Stimulated activated CD4-positive, alpha-beta T cell treated with anti-CD3 and anti-CD28 coated beads, Interleukin-15, amount 100 ng/mL, for 48 hours (primary cell): ENCODE measurements at places on chromosomes 6 and 20.

DNA sequence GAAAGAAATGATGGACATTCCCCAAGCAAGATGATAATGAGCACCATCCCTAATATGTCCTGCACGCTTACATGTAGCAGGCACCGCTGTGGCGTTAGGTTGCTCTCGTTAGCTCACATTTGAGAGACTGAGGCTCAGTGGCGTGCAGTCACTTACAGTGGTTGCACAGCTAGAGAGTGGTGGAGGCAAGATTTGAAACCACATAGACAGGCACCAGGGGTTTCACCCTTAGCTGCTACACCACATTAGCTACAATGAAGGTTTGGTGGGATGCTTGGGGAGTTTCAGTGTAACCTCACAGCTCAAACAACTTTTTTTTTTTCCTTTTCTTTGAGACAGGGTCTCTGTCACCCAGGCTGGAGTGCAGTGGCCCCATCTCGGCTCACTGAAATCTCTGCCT, 3.7 kb downstream of the COX4I2 start:
- DNase-seq: no peak

- DNase-seq: no peak
Observed at GRCh38 chr20:18647777-18648176, 59.9 kb downstream of the DTD1 start.

DNA sequence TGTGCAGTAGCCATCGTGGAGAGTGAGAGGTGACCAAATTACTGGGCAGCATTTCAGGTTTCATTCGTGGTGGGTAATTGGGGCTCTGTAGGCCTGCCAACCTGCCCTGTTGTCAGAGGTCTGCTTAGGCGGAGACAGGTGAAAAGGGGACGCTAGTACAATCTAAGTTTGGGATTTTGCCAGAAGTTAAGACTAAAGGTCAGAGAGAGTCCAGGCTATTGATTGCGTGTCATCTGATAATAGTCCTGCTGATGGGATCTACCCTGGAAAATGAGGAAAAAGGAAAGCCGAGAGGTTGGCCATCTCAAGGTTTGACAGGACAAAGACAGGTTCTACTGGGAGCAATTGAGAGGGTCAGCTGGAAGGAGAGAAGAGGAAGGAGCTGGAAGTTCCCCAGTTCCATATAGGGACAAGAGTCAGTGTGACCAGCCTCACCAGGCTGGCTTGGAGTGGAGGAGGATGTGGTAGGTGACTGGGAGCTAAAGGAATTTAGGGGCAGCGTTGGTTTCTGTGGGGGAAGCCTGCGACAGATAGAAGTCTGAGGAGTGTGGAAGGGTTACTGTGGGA, 10.9 kb downstream of the ARFGEF2 start:
- no peak for DNase-seq

DNA sequence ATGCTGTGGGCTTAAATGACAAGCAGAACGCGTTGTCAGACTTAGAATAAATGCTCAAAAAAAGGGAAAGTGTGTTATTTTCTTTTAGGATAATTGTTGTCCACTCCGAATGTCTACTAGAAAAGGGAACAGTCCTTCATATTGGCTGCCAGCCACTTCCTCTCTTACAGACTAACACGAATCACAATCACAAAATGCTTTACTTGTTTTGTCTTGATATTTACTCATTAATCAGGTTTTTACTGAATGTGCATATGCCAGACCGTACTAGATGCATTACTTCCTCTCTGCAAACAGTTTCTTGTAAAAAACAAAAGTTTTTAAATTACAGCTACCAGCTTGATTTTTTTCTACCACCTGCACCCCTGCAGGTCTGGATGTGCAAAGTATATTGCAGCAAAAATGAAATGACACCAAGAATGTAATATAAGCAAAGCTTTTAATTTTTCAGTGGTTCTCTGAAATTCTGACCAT, 821 bp downstream of the DHX35 start:
- DNase-seq: no peak
